ENCODE measurements at places on chromosomes 4 and X. TPM values are rescaled to one million over a fixed set of nuclear protein-coding genes. Genes with fewer than 3 reads are reported as not detected.

GRCh38 chr4:161189286-161190134 is 974.3 kb downstream of the FSTL5 start:
- H3K4me3 ChIP-seq, result no peak overlapping the region
- DNase-seq, result no peak
- no peaks in the 10 kb centered on the region for H3K36me3 ChIP-seq
- H3K27me3 ChIP-seq, result no peaks in the 10 kb centered on the region
- no peaks in the 10 kb centered on the region for H3K4me1 ChIP-seq
- H3K27ac ChIP-seq, result no peak overlapping the region

PPP1R2C gene
- not detected for total RNA-seq

GPR34 gene
- 3.5 TPM for total RNA-seq

- H3K4me3 ChIP-seq, result no peak overlapping the region
- H3K27ac ChIP-seq, result peak overlapping the region; percentile 58
- H3K4me1 ChIP-seq, result peaks cover 14% of the 10 kb centered on the region
- H3K27me3 ChIP-seq, result no peaks in the 10 kb centered on the region
- no peak for DNase-seq
Measured at GRCh38 chr4:99817309-99817890, 773 bp downstream of the DAPP1 start.

DNA sequence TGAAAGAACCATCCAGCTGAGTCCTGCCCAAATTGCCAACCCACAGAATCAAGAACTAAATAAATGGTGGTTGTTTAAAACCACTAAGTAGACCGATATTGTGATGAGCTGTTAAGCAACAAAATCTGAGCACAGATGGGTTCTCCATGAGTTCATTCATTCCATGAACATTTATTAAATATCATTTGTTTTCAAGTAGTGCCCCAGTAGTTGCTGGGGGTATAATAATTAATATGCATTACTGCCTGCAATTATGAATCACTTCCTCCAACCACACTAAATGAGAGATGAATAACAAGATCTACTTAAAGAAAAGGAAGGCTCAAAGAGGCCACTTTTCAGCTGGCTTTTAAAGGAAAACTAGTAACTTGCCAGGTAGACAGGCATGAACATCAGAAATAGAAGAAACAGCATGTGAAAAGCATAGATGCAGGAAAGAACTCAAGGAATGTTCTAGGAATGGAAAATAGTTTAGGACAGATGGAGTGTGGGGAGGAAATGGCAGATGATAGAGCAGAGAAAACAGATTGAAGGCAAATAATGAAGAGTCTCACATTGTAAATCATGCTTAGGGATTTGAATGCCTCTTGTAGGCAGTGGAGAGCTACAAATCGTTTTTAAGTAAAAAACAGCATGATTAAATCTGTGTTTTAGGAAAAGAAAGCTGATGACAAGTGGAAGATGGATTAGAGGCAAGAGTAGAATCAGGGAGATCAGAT is 641.7 kb upstream of the DIPK2B start:
- DNase-seq, result no peak
- no peak overlapping the region for H3K27ac ChIP-seq
- no peaks in the 10 kb centered on the region for H3K36me3 ChIP-seq
- no peaks in the 10 kb centered on the region for H3K4me1 ChIP-seq

BTK gene
- total RNA-seq, result 7.1 TPM

GRCh38 chr4:78372355-78372988 is 179.1 kb upstream of the ANXA3 start:
- no peaks in the 10 kb centered on the region for H3K4me1 ChIP-seq
- H3K27ac ChIP-seq, result no peak overlapping the region
- H3K4me3 ChIP-seq, result no peak overlapping the region
- no peaks in the 10 kb centered on the region for H3K27me3 ChIP-seq
- H3K36me3 ChIP-seq, result no peaks in the 10 kb centered on the region

- H3K27me3 ChIP-seq, result peaks cover 20% of the 10 kb centered on the region
- no peaks in the 10 kb centered on the region for H3K36me3 ChIP-seq
- H3K4me1 ChIP-seq, result no peaks in the 10 kb centered on the region
- peak; percentile 31 for DNase-seq
Measured at GRCh38 chr4:162163892-162164759, at the start of gene FSTL5. Gene FSTL5, minus strand, starts transcription at chr4:162164000. Its CDS starts 52,604 bp downstream, at chr4:162111396.

- no peaks in the 10 kb centered on the region for H3K27me3 ChIP-seq
- H3K4me3 ChIP-seq, result no peak overlapping the region
- peaks cover 2% of the 10 kb centered on the region for H3K4me1 ChIP-seq
- no peak for DNase-seq
- H3K27ac ChIP-seq, result no peak overlapping the region
- H3K36me3 ChIP-seq, result peaks cover 4% of the 10 kb centered on the region
Measured at GRCh38 chr4:42574870-42575430, 82.0 kb downstream of the ATP8A1 start.

GRCh38 chrX:29148511-29148910 is 561.3 kb downstream of the IL1RAPL1 start:
- no peak overlapping the region for H3K27ac ChIP-seq
- H3K4me1 ChIP-seq, result no peaks in the 10 kb centered on the region
- H3K36me3 ChIP-seq, result no peaks in the 10 kb centered on the region

AMBN gene
- total RNA-seq, result not detected

All from transverse colon (tissue), 4 donors.